ENCODE measurements at places on chromosomes 5 and 9. TPM values are rescaled to one million over a fixed set of nuclear protein-coding genes. Genes with fewer than 3 reads are reported as not detected.

TMEM174 gene
- total RNA-seq, result not detected

RETREG1 gene
- not detected for total RNA-seq

BTNL8 gene
- not detected for total RNA-seq

PLEKHG4B gene
- not detected for total RNA-seq

MCIDAS gene
- not detected for total RNA-seq

ECM2 gene
- total RNA-seq, result not detected

LSM11 gene
- 6.1 TPM for total RNA-seq

CDX1 gene
- not detected for total RNA-seq

CLIC3 gene
- total RNA-seq, result not detected

SLC45A2 gene
- not detected for total RNA-seq

PPP2R2B gene
- total RNA-seq, result not detected

MARVELD2 gene
- total RNA-seq, result 7.1 TPM

LHX3 gene
- total RNA-seq, result not detected

AGXT2 gene
- total RNA-seq, result not detected

GRCh38 chr9:34501889-34502425, 20.8 kb downstream of the ENHO start:
- DNase-seq, result peak; percentile 39

DNA sequence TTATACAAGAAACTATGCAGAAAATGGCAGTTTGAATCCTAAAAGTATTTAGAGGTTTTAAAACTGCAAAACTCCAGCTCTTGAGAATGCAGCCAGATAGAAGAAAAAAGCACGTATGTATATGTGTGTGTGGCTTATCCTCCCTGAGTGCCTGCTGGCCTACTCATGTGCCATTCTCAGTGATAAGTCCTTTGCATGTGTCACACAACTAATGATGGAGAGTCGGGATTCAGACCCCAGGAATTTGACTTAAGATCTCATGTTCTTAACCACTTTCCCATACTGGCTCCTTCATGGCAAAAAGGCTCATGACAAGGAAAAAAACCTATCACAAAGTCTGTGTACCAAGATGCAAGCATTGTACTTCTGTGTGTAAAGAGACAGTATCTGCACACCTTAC, 26.6 kb downstream of the SMARCA2 start:
- DNase-seq, result no peak

DNA sequence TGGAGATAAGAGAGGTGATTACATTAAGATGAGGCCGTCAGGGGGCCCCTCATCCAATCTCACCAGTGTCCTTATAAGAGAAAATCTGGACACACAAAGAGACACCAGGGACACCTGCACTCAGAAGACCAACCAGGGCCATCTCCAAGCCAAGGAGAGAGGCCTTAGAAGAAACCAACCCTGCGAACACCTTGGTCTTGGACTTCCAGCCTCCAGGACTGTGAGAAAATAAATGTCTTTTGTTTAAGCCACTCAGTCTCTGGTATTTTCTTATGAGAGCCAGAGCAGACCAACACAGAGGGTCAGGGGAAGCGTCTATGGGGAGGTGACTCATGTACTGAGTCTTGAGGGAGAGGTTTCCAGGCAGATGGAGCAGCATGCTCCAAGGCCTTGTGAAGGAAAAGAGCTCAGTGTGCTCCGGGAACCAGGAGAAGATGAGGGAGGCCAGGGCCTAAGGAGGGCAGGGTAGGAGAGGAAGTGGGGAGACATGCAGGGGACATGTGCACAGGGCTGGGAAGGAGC, 5.4 kb downstream of the PHYKPL start:
- no peak for DNase-seq

- peak; percentile 21 for DNase-seq
Observed at GRCh38 chr5:141100243-141100805, at the start of gene PCDHB3. PCDHB3 (plus strand) TSS chr5:141100473; CDS start chr5:141100650, 177 bp downstream.

- no peak for DNase-seq
Observed at GRCh38 chr9:70409280-70409679, 5.2 kb downstream of the KLF9 start.

GRCh38 chr5:54476682-54477081, 21.2 kb downstream of the HSPB3 start:
- DNase-seq, result no peak

GRCh38 chr5:164210491-164210890, 705.1 kb downstream of the MAT2B start:
- no peak for DNase-seq

- no peak for DNase-seq
Observed at GRCh38 chr5:10030219-10030831, 219.4 kb downstream of the ATPSCKMT start.

DNA sequence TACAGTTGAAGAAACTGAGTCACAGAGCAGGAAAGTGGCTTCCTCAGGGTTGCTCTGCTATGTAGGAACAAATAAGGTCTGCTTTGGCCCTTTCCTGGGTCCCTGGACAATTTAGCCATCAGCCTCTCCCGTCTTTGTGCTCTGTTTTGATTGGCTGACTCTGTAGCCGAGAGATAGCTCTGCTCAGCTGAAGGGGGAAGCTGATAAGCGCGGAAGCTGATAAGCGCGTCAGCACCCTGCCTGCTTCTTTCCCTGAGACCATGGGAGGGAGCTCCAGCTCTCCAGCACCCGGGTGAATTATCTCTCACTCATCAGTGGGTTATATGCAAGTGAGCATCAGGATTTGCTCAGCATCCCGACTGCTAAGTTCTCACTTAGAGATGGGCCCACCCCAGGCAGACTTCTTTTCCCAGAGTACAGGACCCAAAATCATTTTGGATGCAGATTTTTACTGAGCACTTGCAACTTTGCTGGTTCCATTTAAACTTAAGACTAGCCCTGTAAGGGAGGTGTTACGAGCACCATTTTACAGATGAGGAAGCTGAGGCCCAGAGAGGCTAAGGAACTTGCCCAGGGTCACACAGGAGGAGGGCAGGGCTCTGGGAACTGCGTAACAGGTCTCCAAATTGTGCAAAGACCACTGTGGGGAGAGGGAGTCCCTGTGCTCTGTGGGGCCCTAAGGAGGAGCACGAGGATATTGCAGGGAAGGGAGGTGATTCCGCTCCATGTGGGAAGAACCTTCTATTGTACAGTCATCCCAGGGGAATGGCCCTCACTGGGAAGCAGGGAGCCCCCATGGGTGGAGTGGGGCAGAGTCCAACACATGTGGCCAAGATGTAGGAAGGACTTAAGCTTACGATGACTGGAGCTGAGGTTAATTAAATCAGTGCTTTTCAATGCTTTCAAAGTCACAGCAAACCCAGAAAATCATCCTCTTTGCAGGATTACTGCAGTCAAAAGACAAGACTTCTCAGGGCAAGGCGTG, 83.7 kb upstream of the ORM1 start:
- DNase-seq, result peak; percentile 51

GRCh38 chr5:9455826-9456434, 89.9 kb downstream of the SEMA5A start:
- DNase-seq, result no peak

DNA sequence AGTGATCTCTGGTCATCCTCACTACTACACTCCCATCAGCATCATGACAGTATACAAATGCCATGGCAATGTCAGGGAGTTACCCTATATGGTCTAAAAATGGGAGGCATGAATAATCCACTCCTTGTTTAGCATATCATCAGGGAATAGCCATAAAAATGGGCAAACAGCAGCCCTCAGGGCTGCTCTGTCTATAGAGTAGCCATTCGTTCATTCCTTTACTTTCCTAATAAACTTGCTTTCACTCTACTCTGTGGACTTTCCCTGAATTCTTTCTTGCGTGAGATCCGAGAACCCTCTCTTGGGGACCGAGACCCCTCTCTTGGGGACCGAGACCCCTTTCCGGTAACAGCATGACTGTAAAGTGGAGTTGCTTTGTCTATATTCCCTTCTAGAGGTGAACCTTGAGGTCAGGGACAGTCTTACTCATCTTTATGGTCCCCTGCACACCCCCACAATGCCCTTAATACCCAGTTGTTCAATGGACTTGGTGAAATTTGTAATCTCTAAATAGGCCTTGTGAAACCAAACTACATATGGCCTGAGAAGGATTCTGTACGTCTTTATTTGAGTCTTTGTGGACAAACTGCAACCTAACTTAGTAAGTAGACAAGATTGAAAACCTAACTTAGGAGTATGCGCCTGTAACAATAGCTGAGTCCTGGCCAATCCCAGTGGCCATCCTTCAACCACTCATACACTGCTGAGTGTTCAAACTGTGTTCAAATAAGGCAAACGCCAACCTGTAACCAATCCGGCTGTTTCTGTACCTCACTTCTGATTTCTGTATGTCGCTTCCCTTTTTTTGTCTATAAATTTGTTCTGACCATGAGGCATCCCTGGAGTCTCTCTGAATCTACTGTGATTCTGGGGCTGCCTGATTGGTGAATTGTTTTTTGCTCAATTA, 32.3 kb upstream of the UBTD2 start:
- DNase-seq, result no peak

DNA sequence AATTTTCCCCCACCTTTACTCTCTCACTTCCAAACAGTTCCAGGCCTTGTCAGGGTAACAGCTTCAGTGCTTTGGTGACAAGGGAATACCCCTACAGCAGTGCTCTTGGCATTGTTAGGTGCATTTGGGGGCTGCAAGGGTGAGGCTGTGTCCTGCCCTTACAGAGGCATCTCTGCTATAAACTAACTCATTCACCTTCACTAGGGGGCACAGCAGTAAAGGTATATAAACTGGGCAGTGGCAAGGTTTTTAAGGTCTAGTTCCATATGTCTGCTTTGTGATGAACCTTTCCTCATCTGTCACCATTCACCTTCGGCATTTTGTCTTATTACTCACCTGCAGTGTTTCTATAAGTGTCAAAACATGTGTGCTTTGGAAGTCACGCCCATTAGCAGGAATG, 79.1 kb upstream of the GPR151 start:
- no peak for DNase-seq

DNA sequence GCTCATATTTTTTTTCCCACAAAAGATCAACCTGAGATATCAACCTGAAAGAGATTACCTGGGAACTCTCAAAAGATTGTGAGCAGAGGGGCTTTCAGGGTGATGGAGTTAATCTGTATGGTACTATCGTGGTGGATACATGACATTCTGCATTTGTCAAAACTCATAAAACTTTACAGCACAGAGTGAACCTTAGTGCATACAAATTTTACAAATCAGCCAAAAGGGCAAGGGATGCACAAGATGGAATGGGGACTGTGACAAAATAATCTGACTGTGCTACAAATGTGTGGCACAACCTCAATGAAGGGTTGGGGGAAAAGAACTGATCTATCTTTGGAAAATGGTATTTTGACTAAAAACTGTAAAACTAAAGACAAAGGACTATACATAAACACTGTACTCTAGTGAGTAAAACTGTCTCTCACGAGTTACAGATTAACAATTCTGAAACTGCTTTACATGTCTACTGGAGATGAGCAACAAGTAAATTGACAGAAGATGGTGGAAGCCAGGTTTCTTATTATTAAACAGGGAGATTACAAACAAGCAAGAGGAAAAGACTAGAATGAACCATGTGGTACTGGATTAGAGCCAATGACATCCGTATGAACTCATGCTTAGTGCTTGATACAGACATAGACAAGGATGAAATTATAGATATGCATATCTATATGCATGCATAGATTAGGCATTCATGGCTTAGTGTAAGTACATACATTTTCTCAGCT, 24.8 kb upstream of the RLN1 start:
- DNase-seq, result peak; percentile 35

DNA sequence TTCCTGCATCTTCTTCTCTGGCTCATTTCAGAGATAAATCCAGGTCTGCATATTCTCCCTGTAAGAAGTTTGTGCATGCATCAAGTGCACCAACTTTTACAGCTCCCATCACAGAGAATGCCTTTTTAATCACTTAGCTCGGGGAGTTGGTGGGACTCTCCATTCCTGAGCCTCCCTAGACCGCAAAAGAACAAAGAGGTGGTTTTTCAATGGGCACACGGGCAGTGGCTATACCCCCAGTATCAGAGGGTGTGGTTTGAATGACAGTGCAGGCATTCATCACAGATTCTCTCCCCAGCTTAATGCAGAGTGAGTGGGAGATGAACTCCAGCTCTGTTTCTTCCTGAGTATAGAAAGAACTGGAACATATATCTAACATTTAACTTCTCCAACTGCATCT, 264.7 kb upstream of the NR4A3 start:
- no peak for DNase-seq

DNA sequence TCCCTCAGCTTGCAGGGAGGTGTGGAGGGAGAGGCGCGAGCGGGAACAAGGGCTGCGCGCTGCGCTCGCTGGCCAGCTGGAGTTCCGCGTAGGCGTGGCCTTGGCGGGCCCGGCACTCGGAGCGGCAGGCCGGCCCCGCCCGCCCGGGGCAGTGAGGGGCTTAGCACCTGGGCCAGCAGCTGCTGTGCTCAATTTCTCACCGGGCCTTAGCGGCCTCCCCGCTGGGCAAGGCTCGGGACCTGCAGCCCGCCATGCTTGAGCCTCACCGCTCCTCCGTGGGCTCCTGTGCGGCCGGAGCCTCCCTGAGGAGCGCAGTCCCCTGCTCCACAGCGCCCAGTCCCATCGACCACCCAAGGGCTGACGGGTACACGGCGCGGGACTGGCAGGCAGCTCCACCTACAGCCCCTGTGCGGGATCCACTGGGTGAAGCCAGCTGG, 1516.4 kb downstream of the EFNA5 start:
- no peak for DNase-seq

- no peak for DNase-seq
Observed at GRCh38 chr5:104573949-104574709, 1011.5 kb upstream of the NUDT12 start.

DNA sequence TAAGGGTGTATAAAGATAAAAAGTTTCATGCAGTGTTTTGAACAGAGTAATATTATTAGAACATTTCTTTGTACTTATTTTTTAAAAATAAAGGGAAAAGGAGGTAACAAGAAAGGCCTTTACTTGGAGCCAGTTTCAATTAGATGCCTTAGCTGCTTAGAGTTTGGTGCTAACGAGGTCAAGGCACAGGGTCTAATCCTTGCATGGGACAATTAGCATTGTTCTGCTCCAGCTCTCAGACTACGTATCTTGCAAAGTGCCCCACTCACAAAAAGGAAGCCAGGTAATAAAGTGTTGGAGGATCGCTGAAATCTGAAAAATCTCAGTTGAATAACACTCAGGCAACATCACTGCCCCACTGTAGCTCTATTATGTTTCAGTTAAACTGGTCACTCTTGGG, 2011.3 kb downstream of the EFNA5 start:
- no peak for DNase-seq

DNA sequence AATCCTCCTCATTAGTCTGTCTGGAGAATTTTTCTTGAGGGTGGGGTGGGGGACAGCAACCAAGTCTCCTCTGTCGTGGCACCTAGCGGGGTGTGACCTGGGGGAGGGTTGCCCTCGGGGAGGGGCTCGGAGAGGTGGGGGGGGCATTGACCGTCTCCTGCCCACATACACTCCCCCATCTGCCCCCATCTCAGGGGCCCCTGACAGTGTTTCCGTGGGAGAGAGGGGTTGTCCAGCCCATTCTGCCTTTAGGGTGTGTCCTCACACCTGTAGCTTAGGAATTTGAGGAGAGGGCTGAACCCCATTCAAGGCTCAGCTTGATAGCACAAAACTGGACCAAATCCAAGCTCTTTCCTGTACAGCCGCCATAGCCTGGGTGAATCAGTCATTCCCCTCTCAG, 5.9 kb upstream of the CXXC5 start:
- no peak for DNase-seq
